ENCODE measurements at places on chromosomes 16 and 17.

DNA sequence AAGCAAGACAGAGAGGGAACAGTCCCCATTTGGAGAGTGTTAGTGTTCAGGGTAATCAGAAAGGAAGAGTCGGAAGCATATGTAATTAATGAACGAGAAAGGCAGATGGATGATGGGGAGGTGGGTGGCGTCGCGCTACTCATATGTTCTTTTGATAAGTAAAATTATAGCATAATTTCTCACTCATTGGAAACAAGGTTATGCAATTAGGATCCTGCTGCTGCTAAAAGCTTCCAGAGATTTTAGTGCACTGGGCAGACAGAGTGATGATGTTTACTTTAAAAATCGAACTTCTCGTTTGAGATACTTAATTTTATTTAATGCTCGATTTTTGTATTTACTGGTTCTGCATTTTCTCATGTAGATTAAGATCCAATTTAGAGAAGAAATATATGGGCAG lies 96.2 kb downstream of the PRKCA start:
- no peak for DNase-seq

GRCh38 chr16:82773018-82773417 lies 146.2 kb downstream of the CDH13 start:
- DNase-seq, result no peak

GRCh38 chr16:85553436-85554113 lies 59.5 kb upstream of the GSE1 start:
- DNase-seq, result peak; percentile 59

DNA sequence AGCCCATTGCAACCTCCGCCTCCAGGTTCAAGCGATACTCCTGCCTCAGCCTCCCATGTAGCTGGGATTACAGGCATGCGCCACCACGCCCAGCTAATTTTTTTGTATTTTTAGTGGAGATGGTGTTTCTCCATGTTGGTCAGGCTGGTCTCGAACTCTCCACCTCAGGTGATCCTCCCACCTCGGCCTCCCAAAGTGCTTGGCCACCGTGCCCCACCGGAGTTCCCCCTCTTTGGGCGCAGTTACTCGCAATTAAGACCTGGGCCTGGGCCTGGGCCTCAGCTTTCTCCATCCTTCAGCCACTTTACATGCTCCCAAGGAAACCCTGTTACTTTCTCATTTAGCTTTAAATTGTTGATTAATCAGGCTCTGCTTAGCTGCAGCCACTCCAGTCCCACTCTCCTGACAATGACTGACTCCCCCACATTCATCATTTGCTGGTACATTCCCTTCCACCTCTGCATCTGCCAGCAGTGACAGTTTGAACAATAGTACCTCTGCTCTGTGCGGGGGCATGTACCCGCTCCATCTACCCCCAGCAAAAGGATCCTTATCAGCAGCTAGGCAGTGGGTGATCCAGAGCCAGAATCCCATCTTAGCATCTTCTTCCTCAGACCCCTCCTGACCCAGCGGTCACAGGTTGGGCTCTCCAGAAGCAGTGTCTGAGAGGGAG lies 47.2 kb upstream of the SLC47A1 start:
- no peak for DNase-seq

- DNase-seq, result no peak
Measured at GRCh38 chr16:64590513-64590912, 531.4 kb downstream of the CDH11 start.

GRCh38 chr16:52535076-52535475 lies 11.9 kb downstream of the TOX3 start:
- no peak for DNase-seq

DNA sequence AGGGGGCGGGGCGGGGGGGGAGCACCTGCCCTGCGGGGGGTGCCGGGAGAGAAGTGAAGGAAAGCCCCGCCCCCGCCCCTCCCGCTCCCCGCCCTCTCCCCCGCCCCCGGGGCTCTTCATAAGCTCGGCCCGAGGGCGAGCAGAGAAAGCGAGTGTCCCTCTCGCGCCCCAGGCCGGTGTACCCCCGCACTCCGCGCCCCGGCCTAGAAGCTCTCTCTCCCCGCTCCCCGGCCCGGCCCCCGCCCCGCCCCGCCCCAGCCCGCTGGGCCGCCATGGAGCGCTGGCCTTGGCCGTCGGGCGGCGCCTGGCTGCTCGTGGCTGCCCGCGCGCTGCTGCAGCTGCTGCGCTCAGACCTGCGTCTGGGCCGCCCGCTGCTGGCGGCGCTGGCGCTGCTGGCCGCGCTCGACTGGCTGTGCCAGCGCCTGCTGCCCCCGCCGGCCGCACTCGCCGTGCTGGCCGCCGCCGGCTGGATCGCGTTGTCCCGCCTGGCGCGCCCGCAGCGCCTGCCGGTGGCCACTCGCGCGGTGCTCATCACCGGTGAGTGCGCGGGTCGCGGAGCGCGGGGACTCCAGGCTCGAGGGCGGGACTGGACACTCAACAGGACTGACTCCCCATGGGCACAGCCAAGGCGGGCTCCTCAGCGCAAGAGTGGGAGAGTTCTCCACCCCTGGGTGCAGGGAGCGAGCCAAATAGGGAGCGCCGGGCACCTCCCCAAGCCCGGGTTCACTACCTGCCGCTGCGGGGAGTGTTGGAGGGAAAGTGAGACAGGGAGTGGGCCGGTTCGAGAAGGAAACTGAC lies at the start of gene HSD11B2:
Gene HSD11B2, plus strand, starts transcription at position 145 of the 798 bp plus-strand sequence. Its CDS starts 128 bp downstream, at position 273.
- peak; percentile 40 for DNase-seq

- no peak for DNase-seq
Measured at GRCh38 chr16:50838885-50839284, 97.0 kb downstream of the CYLD start.

DNA sequence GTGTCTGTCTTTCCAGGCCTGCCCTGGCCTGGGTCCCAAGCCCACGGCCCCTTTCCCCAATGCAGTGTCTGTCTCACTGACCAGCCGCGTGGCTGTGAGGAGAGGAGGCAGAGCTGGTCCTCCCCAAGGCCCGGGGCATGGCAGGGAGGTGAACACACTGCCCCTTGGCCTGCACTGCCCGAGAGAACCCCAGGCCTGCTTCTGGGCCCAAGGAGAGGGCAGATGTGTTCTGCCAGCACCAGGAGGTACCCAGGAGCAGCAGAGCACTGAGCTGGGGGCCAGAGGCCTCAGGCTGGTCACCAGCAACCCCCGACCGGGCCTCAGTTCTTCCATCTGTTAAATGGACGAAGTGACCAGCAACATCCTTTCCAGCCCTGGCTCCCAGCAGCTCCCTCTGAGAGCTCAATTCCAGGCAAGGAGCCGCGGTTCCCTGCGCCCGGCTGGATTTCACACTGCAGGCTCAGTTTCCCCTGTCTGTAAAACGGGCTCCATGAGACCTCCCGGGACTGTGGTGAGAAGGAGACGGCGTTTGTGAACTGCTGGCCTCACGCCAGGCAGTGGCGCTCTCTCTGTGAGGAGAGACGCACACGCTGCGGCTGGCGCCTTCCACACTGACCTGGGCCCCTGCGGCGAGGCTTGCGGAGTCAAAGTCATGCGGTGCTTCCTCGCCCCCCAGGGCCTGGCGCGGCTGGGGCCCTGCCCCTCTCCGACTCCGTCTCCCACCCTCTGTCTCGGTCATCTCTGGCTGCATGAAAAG lies 8.1 kb upstream of the ZFPM1 start:
- no peak for DNase-seq

- no peak for DNase-seq
Measured at GRCh38 chr17:17175917-17176316, 30.2 kb downstream of the PLD6 start.

GRCh38 chr17:77273397-77274085 lies 132.8 kb downstream of the SEC14L1 start:
- no peak for DNase-seq

DNA sequence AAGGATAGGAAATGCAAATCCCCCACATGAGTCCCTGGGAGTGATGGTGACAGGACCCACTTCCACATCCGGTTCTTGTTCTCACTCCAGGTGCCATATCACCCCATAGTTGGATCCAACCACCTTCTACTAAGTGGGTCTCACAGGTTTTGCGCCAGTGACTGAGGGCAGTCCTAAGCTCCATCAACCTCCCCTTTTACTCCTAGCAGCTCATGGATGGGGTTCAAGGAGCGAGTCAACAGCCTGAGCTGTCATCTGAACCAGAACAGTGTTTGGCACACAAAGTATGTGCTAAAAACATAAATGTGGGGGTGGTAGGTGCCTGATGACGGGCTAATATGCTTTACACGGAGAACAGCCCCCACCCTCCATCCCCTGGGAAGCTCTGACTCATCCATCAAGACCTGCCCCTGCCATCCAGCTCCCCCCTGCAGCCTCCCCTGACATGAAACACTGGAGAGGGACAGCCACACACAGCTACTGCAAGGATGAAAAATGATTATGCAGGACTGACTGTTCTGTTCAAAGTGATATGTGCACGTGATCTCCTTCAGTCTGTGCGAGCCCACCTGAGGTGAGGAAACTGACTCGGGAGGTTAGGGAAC lies 143.2 kb upstream of the CDH5 start:
- no peak for DNase-seq

DNA sequence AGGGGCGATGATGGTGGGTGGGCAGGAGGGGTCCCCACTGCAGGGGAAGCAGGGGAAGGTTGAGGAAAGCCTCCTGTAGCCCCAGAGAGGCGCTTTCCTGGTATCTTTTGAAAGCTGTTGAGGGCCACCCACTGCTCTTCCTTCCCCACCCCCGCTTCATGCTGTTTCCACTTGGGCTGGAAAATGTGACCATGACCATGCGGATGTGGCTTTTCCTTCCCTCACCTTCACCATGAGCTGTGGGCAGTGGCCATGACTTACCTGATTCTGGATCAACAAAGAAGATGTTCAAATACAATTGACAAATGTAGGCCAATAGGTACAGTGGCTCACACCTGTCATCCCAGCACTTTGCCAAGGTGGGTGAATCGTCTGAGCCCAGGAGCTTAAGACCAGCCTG lies 13.8 kb downstream of the MVP start:
- no peak for DNase-seq

GRCh38 chr17:82647593-82648164 lies 565 bp downstream of the WDR45B start:
- DNase-seq, result no peak

GRCh38 chr16:21184834-21185233 lies 26.4 kb downstream of the LDAF1 start:
- DNase-seq, result no peak

- DNase-seq, result no peak
Measured at GRCh38 chr16:28930203-28930602, 1.6 kb upstream of the CD19 start.

DNA sequence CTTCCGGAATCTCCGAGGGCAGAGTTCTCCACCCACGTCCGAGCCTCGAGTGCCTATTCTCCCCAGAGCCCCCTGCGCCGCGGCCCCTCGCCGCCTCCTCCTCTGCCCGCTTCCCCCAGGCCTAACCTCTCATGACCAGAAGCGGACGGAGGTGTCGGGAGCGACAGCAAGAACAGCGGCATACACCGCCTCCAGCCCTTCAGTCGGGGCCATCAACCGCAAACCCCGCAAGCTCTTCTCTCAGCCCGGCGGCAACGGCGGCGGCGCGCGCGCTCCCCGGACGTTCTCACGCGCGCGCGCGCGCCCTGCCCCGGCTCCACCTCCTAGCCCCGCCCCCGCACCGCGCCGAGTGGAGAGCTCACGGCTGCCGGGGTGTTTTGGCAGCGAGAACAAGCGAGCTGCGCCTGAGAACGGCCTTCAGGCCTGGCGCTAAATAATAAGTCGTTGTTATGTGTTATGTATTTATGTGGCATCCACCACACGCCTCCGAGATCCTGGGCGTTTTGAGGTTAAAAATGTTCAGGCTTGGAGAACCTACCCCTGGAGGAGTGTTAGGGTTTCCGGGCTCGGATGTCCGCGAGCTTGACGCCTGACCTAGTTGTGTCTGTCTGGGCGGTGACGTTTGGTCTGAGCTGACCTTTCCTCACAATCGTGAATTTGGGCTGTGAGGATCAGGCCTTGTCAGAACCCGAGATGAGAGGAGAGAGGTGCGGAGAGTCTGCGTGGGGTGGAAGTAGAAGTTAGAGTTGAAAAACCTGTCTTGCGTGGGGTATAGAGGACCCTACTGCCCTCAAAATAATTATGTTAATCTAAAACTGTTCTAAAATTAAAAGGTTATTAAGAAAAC lies at the start of gene RNFT1:
Gene RNFT1, minus strand, starts transcription at position 259 of the 847 bp plus-strand sequence. Its CDS starts 77 bp downstream, at position 182.
- DNase-seq, result peak; percentile 72

DNA sequence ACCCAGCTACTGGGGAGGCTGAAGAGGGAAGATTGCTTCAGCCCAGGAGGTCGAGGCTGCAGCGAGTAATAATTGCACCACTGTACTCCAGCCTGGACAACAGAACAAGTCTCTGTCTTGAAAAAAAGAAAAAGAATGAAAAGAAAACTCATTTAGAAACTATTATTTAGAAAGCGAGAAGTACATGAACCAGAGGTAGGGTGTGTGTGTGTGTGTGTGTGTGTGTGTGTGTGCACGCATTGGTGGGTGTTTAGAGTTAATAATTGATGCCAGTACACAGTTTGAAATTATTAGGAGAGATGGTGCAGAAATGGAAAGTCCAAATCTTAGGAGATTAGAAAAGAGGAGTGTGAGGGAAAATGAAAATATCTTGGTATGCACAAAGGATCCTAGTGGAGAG lies 106.6 kb downstream of the MRTFB start:
- DNase-seq, result no peak

DNA sequence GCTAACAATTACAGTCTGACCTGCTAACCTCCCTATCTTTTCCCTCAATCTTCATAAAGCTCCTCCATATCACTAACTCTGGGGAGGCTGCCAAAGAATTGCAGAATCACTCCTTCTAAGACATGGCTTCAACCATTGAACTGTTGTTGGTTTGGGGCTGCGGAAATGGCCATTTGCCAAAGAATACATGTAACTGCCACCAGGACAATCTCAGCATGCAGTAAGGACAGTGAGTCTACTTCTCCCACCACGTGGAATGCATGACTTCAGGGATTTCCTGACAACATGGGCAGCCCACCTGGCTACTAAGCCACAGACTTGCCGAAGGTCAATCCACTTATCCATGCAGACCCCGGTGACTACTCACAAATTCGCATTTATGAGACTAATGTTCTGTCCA lies 104.3 kb upstream of the NUDT7 start:
- DNase-seq, result no peak

- no peak for DNase-seq
Measured at GRCh38 chr16:82350560-82350959, 180.5 kb upstream of the MPHOSPH6 start.

GRCh38 chr16:78813661-78814311 lies 714.3 kb downstream of the WWOX start:
- no peak for DNase-seq

GRCh38 chr16:87017371-87018012 lies 299.7 kb downstream of the C16orf95 start:
- peak; percentile 80 for DNase-seq

- no peak for DNase-seq
Measured at GRCh38 chr16:29991571-29991904, 3.9 kb downstream of the HIRIP3 start.

- no peak for DNase-seq
Measured at GRCh38 chr16:49483251-49483650, 109.6 kb downstream of the C16orf78 start.

DNA sequence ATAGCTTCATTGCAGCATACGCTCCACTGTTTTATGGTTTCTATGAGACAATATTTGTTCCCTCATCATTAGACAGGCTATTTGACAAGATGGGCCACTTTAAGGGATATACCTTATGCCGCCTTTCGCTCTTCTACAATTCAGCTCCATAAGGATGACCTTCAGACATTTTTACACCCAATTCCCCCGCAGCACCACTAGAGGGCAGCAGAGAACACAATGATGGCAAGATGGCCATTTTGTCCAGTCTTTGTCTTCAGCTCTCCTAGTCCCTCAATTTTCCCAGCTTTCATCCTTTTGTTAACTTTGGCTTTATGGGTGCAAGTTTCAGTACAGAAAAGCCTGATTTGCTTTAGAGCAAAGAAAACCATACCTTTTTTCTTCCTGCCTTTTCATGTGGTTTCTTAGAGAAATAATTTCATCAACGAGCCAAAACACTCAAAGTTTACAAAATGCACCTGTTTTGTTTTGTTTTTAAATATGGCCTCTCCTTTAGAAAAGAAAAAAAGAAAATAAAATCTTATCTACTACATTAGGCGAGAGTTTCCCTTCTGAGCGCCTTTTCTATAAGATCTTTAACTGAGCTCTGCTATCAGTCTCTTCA lies 355.3 kb downstream of the TOX3 start:
- peak; percentile 29 for DNase-seq
